ENCODE measurements at places on chromosomes 13 and 19. TPM values are rescaled to one million over a fixed set of nuclear protein-coding genes. Genes with fewer than 3 reads are reported as not detected.

ZNF792 gene
- 15.4 TPM for total RNA-seq

C1QTNF9 gene
- not detected for total RNA-seq

ECSIT gene
- total RNA-seq = 64.7 TPM

CEACAM21 gene
- 4.3 TPM for total RNA-seq

TPRX1 gene
- total RNA-seq = not detected

NKG7 gene
- not detected for total RNA-seq

GRCh38 chr13:77545626-77546412 is 10.3 kb downstream of the SCEL start:
- no peak for DNase-seq

GRCh38 chr19:11856596-11857250 is 8.2 kb downstream of the ZNF439 start:
- no peak for DNase-seq

GRCh38 chr19:57829316-57829715 is 783 bp upstream of the ZNF587B start:
- DNase-seq = no peak

GRCh38 chr19:42325896-42326771 is 699 bp downstream of the MEGF8 start:
- DNase-seq = no peak

GRCh38 chr13:49026851-49027250 is 51.1 kb downstream of the FNDC3A start:
- no peak for DNase-seq
